ENCODE measurements at places on chromosomes 7 and 10.
A peak's percentile ranks its signal among the peaks of the same experiment; 100 is the strongest.

DNA sequence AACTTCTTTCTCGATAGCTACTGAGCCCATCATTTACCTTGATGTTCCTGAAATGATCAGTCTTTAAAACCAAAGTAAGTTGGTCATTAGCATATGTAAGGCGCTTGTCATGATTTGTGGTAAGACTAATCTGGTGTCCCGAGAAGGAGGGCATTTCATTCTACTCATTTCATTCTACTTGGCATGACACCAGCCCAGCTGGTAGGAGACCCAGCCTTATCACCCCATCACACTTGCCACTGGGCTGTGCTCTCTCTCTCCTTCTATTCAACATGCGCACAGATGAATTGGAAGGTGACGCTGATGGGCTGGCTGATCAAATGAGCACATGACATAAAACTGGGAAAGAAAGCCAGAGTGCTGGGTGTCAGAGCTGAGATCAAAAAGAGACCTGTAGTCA, 65.7 kb downstream of the CRTAC1 start:
- DNase-seq = no peak

DNA sequence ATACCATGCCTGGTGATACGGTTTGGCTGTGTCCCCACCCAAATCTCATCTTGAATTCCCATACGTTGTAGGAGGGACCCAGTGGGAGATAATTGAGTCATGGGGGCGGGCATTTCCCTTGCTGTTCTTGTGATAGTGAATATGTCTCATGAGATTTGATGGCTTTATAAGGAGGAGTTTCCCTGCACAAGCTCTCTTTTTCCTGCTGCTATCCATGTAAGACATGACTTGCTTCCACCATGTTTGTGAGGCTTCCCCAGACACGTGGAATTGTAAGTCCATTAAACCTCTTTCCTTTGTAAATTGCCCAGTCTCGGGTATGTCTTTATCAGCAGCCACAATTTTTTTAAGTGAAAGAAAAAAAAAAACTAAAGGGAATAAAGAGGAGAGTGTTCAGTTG, 152.5 kb downstream of the ARHGAP12 start:
- DNase-seq = no peak

- DNase-seq = no peak
These were observed 184.3 kb upstream of the CDCA7L start for GRCh38 chr7:22129819-22130580.

DNA sequence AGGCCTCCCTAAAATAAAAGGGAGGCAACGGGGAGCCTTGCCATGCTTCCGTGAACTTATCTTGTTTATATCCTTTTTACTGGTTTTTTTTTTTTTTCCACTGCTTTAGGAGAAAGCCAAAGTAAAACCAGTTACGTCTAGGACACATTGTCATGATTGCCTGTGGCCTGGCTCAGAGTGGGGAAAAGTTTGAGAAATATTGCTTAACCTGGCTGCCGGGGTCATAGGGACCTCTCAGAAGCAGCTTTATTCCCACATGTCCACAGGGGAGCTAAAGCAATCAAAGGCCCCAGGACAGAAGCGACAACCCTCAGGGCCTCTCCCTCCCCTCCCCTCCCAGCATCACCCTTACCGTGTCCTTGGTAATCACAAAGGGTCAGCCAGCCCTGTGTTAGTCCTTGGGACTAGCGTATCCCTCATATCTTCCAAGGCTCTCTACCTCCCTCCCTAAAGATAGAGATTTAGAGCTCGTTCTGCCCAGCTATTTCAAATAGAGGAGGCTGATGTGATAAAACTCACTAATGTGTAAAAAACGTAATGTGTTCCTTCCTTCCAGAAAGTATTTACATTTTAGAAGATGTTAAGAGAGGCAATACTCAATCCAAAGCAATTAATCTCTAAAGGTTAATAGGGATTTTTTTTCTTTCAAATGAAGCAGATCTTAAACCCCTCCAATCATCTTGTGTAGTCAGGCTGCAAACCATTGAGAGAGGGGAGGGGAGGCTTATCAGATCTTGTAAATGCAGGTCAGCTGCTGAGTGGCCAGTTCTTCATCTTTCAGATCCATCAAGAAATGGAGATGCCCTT, 64.8 kb upstream of the PRKAR2B start:
- DNase-seq = no peak

DNA sequence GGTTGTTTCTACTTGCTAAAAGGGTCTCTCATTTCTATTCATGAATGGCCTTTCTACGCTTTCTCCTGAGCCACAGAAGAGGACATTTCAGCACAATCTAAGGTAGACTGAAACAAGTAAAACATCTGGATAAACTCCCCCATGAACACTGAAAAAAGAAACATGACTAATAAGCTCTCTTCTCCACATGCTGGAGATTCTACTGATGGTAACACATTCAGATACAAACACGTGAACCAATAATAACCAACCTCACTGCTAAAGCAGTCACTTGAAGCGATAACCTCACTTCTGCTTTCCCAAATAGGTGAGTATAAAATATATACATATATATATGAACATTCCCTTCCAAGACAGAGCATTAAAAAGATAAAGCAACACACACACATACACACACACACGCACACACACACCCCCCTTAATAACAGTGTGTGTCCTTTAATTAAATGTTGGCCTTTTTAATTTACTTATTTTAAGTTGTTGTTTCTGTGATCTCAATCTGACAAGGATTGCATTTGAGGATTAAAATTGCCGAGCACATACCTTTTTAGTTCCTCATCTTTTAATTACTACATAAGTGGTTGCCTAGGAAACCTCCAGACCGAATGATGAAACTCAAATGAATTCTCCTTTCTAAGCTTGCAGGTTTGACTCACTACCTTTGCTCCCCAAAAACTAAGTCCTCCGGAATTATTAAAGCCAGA, 292.4 kb upstream of the KLF14 start:
- no peak for DNase-seq

- no peak for DNase-seq
These were observed 192.7 kb downstream of the TCF7L2 start for GRCh38 chr10:113142601-113143362.

GRCh38 chr10:124035306-124035927, 58.0 kb downstream of the CHST15 start:
- DNase-seq = no peak

DNA sequence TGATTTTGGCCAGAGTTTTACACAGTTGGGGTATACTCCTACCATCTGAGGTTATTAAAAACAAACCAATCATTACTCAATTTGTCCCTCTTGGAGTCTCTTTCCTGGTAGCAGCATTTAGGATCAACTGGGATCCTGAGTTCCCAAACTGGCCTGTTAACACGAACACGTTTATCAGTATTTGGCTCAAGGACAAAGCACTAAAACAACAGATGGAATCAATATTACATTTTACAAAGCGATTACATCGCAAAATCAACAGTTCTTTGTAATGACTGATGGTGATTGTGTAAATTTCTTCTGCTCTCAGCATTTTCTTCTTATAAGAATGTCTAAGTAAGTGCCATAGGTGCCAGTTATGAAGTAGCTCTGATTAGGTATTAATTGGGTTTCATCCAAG, 582.9 kb upstream of the ANKRD30A start:
- peak; percentile 14 for DNase-seq

DNA sequence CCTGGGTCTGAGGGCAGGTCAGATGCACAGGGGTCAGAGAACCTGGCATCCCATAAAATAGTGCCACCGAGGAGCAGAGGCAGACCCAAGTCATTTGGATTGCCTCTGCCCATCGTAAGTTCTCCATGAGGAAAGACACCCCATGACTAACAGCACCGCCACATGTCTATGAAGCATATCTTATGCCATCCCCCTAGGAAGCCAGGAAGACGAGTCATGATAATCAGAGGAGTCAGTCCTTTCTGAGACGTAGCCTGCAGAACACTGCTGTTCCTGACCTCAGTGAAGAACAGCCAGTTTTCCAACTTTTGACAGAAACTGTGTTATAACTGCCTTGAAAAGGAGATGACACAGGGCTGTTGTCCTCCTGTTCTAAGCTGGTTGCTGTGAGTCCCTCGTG, 51.2 kb downstream of the INSYN2A start:
- DNase-seq = no peak

DNA sequence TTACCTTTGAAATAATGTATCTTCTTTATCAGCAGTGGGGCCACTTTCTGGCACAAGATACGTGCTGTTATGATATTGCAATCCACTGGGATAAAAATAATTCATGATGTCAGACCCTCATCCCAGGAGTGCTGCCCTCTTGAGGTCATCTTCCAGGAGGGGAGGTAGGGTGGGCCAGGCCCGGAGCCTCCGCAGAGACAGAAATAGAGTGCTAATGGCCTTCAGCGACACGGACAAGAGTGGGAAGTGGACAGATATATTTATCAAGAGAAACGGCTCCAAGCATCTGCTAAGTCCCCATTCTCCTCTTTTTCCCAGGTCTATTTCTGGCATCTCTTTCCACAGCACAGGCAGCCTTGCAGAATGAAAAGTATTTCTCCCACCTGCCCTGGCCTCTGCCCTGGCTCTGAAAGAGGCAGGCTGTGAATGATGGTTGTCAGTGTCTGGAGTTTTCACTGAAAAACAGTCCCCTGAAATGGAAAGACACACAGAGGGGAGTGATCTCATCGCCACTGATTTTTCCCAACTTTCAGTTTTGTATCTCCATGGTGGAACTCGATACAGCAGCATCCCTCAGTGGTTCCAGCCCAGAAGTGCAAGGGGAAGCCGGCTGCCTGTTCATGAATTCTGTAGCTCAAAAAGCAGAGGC, 251.7 kb upstream of the MYO3A start:
- no peak for DNase-seq

GRCh38 chr7:81430761-81431160, 339.1 kb downstream of the HGF start:
- no peak for DNase-seq

- DNase-seq = peak; percentile 5
These were observed 23.5 kb upstream of the C1QL3 start for GRCh38 chr10:16545116-16545736.

- no peak for DNase-seq
These were observed 18.8 kb upstream of the TBC1D12 start for GRCh38 chr10:94383530-94383929.

- no peak for DNase-seq
These were observed 90.4 kb downstream of the OSBPL3 start for GRCh38 chr7:24889611-24890010.

GRCh38 chr10:14362104-14362503, 31.4 kb upstream of the FRMD4A start:
- no peak for DNase-seq

DNA sequence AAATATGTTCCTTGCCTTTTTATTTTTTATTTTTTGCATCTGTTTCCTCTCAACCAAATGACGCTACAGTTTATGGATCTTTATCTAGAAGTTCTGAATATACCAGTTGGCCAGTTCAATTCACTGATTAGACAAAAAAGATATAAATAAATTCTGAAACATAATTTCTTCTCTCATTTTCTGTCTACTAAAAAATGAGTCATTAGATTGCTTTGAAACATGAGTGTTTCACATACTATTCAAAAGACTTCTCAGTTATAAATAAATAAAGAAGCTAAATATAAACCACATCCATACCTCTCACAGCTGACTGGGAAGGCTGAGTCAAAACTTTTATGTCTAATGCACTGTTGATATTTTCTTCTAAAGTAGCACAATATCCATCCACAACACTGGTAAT, 97.6 kb upstream of the GPR22 start:
- DNase-seq = no peak
